Breast epithelium (tissue), 4 donors: ENCODE measurements at places on chromosomes 1 and 21. TPM values are rescaled to one million over a fixed set of nuclear protein-coding genes. Genes with fewer than 3 reads are reported as not detected.

DNA sequence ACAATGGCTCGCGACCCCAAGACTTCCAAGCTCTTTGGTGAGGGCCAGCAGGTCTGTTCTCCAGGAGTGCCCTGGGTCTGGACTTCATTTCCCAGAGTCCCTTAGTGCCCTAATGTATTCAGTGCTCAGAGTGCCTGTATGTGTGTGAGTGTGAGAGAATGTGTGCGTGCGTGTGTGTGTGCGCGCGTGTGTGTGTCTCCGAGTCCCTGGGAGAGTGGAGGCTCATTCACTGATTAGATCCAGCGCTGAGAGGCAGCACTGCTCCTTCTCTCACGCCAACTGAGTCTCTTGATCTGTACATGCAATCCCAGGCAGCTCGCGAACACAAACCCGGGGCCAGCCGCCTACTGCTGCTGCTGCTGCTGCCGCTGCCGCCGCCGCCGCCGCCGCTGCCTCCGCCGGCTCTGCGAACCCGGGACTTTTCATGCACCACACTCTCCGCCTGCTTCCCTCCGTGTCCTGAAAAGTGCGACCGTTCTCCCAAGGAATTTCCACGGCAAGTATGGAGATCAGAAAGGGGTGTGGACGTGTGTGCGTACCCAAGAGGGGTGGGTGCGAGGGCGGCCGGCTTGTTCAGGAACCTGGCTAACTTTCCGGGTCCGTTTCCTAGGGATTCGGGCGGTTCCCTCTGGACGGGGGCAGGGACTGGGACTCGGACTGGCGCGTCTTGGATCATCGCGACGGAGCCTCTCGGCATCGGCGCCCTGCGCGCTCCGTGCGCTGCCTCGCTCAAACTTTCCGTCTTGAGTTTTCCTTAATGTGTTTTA is at the start of gene RNF220:
Gene RNF220 (plus strand): TSS at position 225 of the 767 bp plus-strand sequence.
- DNase-seq = no peak

DNA sequence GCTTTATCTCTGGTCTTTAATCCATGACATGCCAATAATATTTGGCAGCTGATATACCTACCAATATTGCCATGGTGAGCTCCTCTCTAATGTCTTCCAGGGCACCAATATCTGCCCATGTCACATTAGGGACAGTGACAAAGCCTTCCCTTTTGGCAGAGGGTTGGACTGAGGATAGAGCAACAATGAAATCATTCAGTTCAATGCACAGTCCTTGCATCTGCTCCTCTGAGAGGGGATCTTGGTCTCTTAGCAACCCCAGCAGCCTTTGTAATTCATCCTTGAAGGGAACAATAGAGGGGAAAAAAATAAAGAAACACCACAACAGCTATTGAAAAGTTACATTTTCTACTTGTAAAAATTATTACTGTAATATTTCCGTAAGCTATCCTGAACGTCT is 42.3 kb downstream of the NVL start:
- no peak for DNase-seq

- DNase-seq = no peak
Measured at GRCh38 chr1:94778808-94779207, 41.3 kb upstream of the SLC44A3 start.

DNA sequence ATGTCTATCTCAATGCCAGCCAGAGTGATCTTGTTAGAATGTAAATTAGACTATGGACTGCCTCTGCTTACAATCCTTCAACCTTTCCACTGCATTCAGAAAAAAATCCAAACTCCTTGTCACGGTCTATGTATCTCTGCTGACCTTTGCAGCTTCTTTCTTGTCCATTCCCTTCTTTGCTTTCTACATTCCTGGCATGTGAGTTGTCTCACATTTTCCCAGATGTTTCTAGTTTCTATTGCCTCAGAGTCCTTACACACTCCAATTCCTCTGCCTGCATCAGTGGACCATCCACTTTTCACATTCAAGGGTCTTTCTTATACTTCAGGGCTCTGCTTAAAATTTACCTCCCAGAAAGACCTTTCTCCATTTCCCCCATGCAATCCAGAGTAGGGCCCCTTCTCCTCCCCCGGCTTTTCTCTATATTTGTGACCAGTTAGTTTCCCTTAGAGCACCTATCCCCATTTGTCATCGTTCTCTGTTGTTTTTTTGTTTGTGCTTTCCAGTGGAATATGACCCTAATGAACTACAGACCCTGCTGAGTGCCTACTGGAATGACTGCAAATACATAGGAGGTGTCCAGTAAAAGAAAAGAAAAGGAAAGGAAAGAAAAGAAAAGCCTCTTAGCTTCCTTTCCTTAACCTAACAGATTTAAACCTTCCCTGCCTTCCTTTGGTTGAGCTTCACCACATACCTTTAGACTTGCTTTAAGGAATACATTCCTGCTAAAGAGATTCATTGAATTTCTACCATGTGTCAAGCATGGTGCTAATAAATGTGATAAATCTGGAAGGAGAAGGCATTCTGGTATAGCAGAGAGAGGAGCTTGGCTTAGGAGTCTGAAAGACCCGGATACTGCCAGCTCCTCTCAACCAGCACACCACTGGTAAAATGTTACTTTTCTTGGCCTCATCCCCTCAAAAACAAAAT is 102.0 kb downstream of the DIRAS3 start:
- DNase-seq = no peak

- DNase-seq = no peak
Measured at GRCh38 chr1:198106011-198106410, 50.8 kb upstream of the NEK7 start.

DNA sequence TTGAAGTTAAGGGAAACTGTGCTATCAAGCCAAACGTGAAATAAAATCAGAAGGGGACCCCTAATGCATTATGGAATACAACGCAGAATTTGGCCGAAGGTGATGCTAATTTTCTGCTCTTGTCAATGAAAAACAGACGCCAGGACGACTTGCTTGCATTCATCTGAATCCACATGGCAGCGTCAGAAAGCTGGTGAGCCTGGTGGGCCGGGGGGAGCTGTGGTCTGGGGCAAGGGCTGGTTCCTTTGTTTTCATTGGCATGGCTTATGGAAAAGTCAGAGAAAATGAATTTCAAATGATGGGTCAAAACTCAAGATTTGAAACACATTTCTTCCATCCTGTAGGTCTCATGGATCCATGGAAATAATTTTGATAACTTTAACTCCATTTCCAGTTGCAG is 86.4 kb upstream of the RUNX1 start:
- DNase-seq = no peak

DNA sequence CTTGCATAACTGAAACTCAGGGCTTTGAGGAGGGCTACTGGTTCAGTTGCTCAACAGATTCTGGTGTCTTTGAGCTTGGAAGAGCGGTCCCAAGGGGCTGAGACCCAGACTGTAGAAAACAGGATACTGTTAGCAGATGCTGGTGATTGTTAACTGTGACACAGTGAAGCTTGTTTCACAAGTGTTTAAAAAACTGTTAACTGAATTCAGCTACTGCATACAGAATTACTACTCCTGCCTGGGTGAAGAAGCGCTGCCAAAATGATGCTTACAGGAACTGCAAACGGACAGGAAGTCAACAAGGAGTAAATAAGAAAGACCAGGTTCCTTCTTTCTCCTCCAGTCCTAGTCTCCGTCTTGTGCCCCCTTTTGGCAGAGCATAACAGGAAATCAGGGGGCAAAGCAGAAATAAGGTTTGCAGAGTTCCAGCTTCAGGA is 195.3 kb upstream of the USP25 start:
- DNase-seq = no peak

- no peak for DNase-seq
Measured at GRCh38 chr1:32336963-32337675, 1.1 kb upstream of the MARCKSL1 start.

DNA sequence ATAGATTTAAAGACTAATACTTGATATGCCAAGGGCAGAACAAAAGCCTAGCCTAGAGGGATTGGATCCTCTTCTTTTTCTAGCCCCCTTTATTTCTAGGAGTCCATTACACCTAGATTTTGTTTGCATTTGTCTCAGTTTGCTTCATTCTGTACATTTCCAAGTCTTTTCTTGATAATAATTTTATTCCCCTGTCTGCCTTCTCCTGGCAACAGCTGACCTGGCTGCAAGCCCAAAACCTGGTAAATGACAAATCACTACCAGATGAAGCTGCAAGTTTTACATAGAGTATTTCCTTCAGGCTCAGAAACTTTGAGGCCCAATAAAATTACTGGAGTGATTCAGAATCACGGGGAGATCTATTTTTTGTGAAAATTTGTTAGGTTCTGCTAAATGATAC is 36.5 kb upstream of the LHX8 start:
- no peak for DNase-seq

DNA sequence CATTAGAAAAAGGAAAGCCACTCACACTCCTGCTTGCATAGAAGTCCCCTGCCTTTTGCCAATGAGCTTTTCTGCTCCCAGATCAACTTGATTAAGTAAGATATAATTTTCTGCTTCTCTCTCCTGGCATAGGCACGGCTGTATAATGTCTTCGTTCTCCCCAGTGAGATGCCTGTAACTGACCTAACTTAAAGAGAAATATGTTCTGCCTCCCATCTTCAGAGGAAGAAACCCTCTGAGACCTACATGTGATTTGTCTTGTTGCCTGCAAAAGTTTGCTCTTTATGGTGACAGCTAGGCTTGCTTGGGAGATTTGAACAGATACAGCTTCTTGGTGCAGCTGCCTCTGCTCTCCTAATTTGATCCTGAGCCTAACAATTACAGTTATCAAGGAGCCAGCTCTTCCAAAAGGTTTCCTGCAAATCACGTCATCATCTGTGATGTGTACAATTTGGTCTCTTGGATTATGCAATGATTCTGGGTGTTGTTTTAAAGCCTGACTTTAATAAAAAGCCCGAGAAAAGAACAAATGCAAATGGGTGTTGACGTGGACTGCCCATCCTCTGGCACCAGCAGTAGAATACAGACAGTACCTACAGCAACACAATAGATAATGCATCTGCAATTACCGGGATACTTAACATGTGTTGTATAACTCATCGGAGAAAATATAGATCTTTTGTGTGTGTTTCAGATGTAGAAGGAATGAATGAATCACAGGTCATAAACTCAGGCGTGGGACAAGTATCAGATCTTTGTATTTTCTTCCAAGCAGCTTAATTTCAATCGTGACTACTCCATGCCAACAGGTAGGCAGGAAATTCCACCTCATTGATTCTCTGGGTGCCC is 76.2 kb upstream of the KAZN start:
- no peak for DNase-seq

- DNase-seq = no peak
Measured at GRCh38 chr1:43753422-43753821, 46.1 kb downstream of the ST3GAL3 start.

DNA sequence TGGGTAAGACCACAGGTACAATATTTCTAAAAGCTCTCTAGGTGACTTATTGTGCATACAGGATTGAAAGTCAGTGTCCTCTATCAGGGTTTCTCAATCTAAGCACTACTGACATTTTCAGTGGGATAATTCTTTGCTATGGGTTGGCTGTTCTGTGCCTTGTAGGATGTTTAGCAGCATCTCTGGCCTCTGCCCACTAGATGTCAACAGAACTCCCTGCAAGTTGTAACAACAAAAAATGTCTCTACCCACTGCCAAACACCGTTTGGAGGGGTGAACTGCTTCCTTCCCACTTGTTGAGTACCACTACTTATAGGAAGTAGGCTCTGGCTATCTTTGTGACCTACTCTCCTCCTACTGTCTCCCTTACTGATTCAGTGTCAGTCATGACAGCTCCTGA is 90.1 kb upstream of the ZRANB2 start:
- no peak for DNase-seq

DNA sequence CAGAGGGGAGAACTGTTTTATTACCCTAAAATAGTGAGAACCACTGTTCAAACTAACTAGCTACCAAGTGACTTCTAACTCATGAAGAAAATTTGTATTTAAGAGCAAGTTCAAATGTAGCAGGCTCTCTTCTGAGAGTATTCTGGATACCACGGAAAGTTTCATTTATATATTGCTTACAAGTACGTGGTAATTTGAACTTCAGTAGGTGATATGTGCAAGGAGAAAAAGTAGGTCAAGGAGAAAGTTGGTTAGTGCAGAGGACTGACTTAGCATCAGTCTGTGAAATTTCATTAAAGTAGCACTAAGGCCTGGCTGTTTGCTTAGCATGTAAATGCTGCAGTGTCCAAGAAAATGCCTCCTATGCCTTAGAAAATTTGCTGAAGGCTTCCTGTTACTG is 16.7 kb downstream of the SERPINC1 start:
- no peak for DNase-seq

DNA sequence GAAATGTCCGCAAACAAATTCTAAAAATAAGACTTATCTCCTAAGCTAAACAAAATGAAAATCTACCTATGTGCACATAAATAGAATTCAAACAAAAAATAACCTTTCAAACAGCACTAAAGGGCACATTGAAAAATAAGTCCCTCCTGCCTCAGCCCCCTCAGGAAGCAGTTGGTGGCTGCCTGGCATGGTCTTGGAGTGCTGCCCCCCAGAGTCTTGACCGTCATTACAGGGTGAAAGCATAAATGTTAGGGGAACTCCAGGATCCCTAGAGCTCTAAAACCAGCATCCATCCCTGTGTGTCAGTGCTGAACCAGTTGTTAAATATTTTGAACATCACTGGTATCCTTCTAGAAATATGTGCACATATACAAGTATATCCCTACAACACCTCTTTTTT is 6.5 kb upstream of the NPL start:
- DNase-seq = no peak

DNA sequence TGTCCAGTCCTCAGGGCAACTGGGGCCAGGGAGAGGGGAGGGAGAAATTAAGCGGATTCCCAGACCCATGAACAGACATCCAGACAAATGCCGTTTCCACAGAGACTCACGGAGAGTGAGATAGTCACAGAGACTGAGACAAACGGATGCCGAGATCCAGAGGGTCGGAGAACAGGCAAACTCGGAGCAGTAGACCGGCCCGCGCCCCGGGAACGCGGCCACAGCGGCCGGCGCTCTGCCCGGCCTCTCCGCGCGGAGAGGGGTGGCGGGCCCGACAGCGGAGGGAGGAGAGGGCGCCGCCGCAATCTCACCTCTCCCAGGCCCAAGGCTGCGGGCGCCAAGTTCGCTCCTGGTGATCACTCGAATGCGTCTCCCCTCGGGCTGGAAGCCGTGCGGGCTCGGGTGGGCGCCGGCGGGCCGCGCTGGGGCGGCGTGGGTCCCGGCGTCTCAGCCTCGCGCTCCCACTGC is 831 bp upstream of the FOXD2 start:
- no peak for DNase-seq

- no peak for DNase-seq
Measured at GRCh38 chr1:153928791-153929341, 6.1 kb upstream of the GATAD2B start.

GRCh38 chr1:53373246-53373645 is 45.4 kb upstream of the LRP8 start:
- DNase-seq = no peak

The PLEKHA6 gene
- 1.4 TPM for total RNA-seq

The HCRTR1 gene
- total RNA-seq = not detected

The FOXD2 gene
- total RNA-seq = 0.32 TPM

The RUNX3 gene
- 1.9 TPM for total RNA-seq

The OR14K1 gene
- 1.0 TPM for total RNA-seq

The FOXO6 gene
- 1.3 TPM for total RNA-seq
